Hair follicular keratinocyte (primary cell): ENCODE measurements at places on chromosomes 6 and 20. TPM values are rescaled to one million over a fixed set of nuclear protein-coding genes. Genes with fewer than 3 reads are reported as not detected.

The ULBP2 gene
- total RNA-seq, result 11.4 and 14.1 TPM in 2 replicates

The BPIFA1 gene
- total RNA-seq, result not detected in 2 replicates

The ADTRP gene
- total RNA-seq, result 27.0 and 75.8 TPM in 2 replicates

The HDGFL1 gene
- not detected in 2 replicates for total RNA-seq

The OPN5 gene
- not detected in 2 replicates for total RNA-seq

The PI16 gene
- not detected in 2 replicates for total RNA-seq

The RPS6KA2 gene
- 49.3 and 94.4 TPM in 2 replicates for total RNA-seq

The ELOVL4 gene
- 6.8 and 7.0 TPM in 2 replicates for total RNA-seq

The NAA20 gene
- 63.4 and 73.4 TPM in 2 replicates for total RNA-seq

The ID1 gene
- total RNA-seq, result 149 and 278 TPM in 2 replicates

The RSPH4A gene
- 0.16 TPM in 1 of 2 replicates, not detected in the other for total RNA-seq

The GFRAL gene
- total RNA-seq, result not detected in 2 replicates

The ARMH2 gene
- total RNA-seq, result not detected in 2 replicates

The SRSF12 gene
- 0.19 and 1.1 TPM in 2 replicates for total RNA-seq

The PBOV1 gene
- total RNA-seq, result not detected in 2 replicates

The ERVFRD-1 gene
- not detected in 2 replicates for total RNA-seq

The MCCD1 gene
- not detected in 2 replicates for total RNA-seq

The ZNF322 gene
- 4.9 and 6.2 TPM in 2 replicates for total RNA-seq
